ENCODE measurements at places on chromosomes 11 and 22.
A peak's percentile ranks its signal among the peaks of the same experiment; 100 is the strongest.

GRCh38 chr11:113197446-113197845 lies 116.9 kb upstream of the TTC12 start:
- DNase-seq: no peak
- H3K27me3 ChIP-seq: peaks cover 9% of the 10 kb centered on the region
- H3K36me3 ChIP-seq: no peaks in the 10 kb centered on the region
- no peak overlapping the region for H3K4me3 ChIP-seq
- H3K4me1 ChIP-seq: peaks cover 68% of the 10 kb centered on the region

DNA sequence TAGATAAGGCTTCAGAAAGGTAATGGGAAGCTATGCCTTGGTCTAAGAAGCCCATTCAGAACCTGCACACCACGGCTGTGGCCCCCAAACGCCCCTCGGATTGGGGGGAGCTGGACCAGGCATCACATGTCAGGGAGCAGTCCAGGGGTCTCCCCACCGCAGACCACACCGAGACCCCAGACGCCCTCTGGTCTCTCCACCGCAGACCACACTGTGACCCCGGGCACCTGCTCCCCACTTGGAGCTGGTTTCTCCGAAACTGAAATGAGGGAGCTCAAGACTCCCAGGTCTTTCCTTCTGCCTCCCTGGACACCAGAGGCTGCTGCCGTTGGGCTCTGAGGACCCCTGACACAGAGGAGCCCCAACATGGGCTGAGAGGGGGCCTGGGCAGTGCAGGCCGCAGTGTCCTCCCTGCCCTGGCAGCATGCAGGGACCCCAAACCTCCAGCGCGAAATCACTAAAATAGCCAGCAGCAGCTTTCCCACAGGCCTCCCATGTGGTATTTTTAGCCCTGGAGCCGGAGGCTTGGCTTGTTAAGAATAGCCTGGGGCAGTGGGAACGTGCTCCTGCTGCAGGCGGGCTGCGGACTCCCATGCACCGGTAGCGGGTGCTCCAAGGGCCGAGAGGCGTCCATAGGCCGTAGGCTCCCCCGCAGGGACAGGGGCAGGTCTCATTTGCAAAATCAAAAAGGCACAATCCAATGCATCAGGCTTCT lies 7.7 kb downstream of the LINC01488 start:
- H3K4me3 ChIP-seq: no peak overlapping the region
- DNase-seq: peak; percentile 41
- peaks cover 2% of the 10 kb centered on the region for H3K4me1 ChIP-seq
- H3K36me3 ChIP-seq: peaks cover 5% of the 10 kb centered on the region
- H3K27ac ChIP-seq: no peak overlapping the region
- peaks cover 3% of the 10 kb centered on the region for H3K27me3 ChIP-seq

- H3K4me1 ChIP-seq: peaks cover 7% of the 10 kb centered on the region
- DNase-seq: no peak
- H3K36me3 ChIP-seq: peaks cover 5% of the 10 kb centered on the region
- no peak overlapping the region for H3K27ac ChIP-seq
Observed at GRCh38 chr11:66743271-66743968, 14.4 kb upstream of the SPTBN2 start.

DNA sequence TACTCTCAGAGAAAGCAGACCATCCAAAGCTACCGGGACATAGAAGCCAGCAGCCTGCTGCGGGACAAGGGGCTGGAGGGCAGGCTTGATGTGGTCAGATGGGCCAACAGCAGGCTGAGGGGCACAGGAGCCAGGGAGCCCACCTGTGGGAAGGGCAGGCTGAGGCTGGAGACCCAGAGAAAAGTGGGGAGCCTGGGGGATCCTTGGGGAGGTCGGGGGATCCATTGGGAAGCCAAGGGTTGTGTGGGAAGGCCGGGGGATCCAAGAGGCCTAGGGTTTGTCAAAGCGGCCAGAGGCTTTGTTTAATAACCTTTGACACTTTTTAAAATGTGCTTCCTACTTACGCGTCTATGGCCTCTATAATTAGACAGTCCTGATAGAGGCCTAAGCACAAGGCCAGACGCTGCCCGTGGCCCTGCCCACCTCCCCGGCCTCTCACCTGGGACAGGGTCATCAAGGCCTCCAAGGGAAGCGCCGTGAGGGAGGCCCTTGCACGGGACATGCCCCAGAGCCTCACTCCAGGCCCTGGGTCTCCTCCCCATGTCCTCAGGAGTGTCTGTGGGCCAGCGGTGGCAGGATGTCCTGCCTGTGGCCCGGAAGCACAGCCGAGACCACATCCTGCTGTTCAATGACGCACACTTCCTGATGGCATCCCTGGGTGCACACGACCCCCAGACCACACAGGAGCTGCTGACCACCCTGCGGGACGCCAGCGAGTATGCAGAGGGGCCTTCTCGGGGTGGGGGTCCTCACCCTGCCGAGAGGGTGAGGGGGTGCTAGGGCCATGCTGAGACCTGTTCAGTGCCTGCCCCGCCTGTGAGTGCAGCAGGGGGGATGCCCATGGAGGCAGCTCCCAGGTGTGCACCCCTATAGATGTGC lies 8.6 kb upstream of the GTSE1 start:
- H3K27ac ChIP-seq: no peak overlapping the region
- H3K4me1 ChIP-seq: peaks cover 3% of the 10 kb centered on the region

DNA sequence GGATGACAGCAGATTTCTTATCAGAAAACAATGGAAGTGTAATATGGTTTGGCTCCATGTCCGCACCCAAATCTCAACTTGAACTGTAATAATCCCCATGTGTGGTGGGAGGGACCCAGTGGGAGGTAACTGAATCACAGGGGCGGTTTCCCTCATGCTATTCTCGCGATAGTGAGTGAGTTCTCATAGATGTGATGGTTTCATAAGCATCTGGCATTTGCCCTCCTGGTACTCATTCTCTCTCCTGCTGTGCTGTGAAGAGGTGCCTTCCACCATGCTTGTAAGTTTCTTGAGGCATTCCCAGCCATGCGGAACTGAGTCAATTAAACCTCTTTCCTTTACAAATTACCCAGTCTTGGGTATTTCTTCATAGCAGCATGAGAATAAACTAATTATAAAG lies 81.0 kb upstream of the SCUBE2 start:
- no peak overlapping the region for H3K27ac ChIP-seq
- no peak overlapping the region for H3K4me3 ChIP-seq
- H3K36me3 ChIP-seq: peaks cover 5% of the 10 kb centered on the region

- DNase-seq: peak; percentile 77
- peak overlapping the region; percentile 98 for H3K27ac ChIP-seq
- H3K36me3 ChIP-seq: no peaks in the 10 kb centered on the region
- H3K4me3 ChIP-seq: peak overlapping the region; percentile 89
- peaks cover 13% of the 10 kb centered on the region for H3K27me3 ChIP-seq
- peaks cover 35% of the 10 kb centered on the region for H3K4me1 ChIP-seq
Observed at GRCh38 chr11:71451596-71452198, 1.3 kb upstream of the NADSYN1 start.

DNA sequence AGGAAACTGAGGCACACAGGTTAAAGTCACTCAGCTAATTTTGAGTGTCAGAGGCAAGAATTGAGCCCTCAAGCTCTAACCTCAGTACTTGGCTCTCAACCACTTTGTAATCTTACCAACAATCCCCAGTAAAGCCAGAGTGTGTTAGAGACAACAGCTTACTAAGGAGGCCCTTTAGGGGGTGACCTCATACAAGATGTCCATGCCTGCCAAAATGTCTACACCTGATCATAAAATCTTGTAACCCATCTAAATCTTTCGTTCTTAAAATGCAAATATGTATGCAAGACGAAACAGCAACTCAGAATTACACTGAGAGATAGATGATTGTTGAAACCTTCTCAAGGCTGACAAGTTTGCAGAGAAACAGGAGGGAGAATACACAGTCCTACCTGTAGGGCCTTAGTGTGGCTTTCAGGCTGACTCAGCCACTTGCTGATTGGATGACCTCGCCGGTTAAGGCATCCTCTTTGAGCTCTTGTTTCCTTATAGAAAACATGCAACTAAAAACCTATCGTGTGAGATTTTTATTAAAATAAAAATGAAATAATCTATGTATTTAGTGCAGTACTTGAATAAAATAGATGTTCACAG lies 143.2 kb downstream of the OPCML start:
- H3K36me3 ChIP-seq: no peaks in the 10 kb centered on the region
- H3K27ac ChIP-seq: no peak overlapping the region
- DNase-seq: no peak
- no peaks in the 10 kb centered on the region for H3K27me3 ChIP-seq

DNA sequence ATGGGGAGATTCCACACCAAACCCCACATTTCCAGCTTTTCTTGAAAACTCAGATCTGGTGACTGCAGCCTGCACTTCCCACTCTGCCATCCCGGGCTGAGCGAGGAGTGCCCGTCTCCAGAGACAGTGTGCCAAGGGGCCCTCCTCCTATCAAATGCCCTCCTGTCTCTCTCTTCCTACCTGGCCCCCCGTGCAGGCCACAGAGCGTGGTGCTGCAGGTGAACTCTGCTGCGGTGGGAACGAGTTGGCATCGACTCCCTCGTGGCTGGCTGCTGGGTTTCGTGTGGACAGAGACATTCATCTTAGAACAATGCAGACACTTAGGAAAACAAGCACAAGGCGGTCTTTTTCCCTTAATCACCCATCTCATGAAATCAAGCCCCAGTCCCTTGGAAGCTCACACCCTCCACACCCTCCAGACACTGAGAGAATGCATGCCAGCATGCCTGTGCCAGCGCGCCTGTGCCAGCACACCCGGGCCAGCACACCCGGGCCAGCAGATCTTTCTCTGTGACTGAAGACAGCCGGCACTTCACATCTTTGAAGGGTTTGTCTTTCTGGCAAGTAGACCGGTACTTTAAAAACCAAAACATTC lies 65.0 kb downstream of the PARVB start:
- no peak for DNase-seq
- no peak overlapping the region for H3K27ac ChIP-seq
- H3K4me3 ChIP-seq: no peak overlapping the region
- peaks cover 5% of the 10 kb centered on the region for H3K36me3 ChIP-seq

GRCh38 chr11:77081976-77082836 lies 15.4 kb downstream of the CAPN5 start:
- no peaks in the 10 kb centered on the region for H3K27me3 ChIP-seq
- H3K27ac ChIP-seq: no peak overlapping the region
- no peak overlapping the region for H3K4me3 ChIP-seq
- H3K36me3 ChIP-seq: peaks cover 20% of the 10 kb centered on the region

- no peak for DNase-seq
- H3K4me1 ChIP-seq: peaks cover 19% of the 10 kb centered on the region
- no peak overlapping the region for H3K4me3 ChIP-seq
- peaks cover 9% of the 10 kb centered on the region for H3K27me3 ChIP-seq
Observed at GRCh38 chr11:126482586-126483108, 127.2 kb downstream of the ST3GAL4 start.

DNA sequence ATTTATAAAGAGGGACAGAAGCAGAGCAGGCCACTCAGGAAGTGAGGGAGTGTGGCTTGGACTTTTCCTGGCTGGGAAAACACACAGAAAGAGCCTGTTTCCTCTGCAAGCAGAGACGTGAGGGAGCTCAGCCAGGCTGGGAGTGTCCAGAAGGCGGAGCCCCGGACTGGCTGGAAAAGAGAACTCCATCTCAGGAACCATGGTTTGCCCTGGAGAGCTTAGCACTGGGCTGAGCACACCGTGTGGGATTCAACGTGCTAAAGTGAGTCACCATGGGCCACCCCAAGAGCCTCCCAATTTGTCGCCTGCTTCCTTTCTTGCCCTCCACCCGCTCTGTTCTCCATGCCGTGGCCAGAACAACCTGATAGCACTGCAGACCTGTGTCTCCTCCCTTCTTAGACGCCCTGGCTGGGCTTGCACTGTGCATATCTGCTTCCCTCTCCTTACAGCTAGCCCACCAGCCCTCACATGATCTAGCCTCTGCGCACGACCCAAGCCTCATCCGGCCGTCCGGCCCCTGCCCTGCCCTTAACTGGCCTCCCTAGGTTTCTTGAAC lies 51.8 kb downstream of the GALNT18 start:
- no peaks in the 10 kb centered on the region for H3K36me3 ChIP-seq
- no peak overlapping the region for H3K4me3 ChIP-seq
- peaks cover 3% of the 10 kb centered on the region for H3K27me3 ChIP-seq
- peaks cover 39% of the 10 kb centered on the region for H3K4me1 ChIP-seq
- DNase-seq: no peak

GRCh38 chr11:119537306-119538253 lies 114.6 kb upstream of the THY1 start:
- H3K27me3 ChIP-seq: peaks cover 8% of the 10 kb centered on the region
- H3K4me1 ChIP-seq: no peaks in the 10 kb centered on the region
- DNase-seq: no peak
- H3K27ac ChIP-seq: peak overlapping the region; percentile 23

- no peaks in the 10 kb centered on the region for H3K36me3 ChIP-seq
- peak within 1 kb of the TSS; percentile 90 for H3K4me3 ChIP-seq
- peak; percentile 39 for DNase-seq
- peaks cover 14% of the 10 kb centered on the region for H3K27me3 ChIP-seq
- peaks cover 6% of the 10 kb centered on the region for H3K4me1 ChIP-seq
Observed at GRCh38 chr11:1389932-1390568, at the start of gene BRSK2. Gene BRSK2, plus strand, starts transcription at chr11:1389934. Its CDS starts 351 bp downstream, at chr11:1390285.

DNA sequence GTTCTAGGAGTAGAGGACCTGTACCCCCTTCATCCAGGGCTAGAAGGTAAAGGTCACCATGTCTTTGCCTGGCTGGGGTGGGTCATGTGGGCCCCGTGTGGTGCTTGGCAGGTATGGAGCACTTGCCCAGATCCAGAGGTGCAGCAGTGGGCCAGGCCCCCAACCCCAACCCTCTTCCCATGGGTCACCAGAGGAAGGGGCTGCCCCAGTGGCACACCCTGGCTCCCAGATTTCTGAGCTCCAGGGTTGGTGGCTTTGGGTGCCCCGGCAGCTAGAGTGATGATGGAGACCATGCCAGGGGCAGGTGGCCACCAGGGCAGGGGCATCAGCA lies 2.4 kb upstream of the GP1BB start:
- no peak for DNase-seq
- no peak overlapping the region for H3K4me3 ChIP-seq
- peaks cover 8% of the 10 kb centered on the region for H3K36me3 ChIP-seq

Data from glutamatergic neuron (in vitro differentiated cells).